ENCODE measurements at places on chromosomes 3 and 15. TPM values are rescaled to one million over a fixed set of nuclear protein-coding genes. Genes with fewer than 3 reads are reported as not detected.

DNA sequence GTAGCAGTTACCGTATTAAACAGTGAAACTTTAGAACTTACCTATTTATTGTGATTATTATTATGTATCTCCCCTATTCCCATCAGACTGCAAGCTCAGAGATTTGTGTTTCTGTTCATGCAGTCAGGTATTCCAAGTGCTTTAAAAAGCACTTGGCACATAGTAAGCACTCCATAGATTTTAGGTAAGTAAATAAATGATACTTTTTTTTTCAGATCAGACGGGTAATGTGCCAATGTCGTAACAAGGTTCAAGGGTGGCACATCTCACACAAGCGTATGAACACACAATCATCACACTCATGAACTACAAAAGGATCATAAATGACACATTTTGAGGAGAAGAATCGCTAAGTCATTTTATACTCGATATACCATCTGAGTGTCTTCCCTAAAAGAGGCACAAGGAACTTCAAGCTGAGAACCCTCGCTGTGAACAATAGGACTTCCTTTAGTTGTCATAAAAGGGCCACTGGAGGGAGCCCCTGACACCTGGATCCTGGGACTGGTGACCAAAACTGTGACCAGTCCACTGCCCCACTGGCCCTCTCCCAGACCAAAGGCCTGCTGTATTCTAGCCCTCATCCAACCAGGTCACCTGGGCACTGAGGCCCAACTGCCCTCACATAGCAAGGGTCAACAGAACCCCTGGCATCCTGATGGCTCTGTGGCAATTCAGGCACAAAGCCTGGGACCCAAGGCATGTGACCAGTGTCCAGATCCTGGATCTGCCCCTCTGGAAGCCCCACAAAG is 32.1 kb downstream of the KIF9 start:
- peak; percentile 75 for DNase-seq

GRCh38 chr15:85899927-85900326 is 105.2 kb upstream of the KLHL25 start:
- DNase-seq: peak; percentile 28

- no peak for DNase-seq
Observed at GRCh38 chr15:40333922-40334492, 6.7 kb downstream of the CCDC9B start.

DNA sequence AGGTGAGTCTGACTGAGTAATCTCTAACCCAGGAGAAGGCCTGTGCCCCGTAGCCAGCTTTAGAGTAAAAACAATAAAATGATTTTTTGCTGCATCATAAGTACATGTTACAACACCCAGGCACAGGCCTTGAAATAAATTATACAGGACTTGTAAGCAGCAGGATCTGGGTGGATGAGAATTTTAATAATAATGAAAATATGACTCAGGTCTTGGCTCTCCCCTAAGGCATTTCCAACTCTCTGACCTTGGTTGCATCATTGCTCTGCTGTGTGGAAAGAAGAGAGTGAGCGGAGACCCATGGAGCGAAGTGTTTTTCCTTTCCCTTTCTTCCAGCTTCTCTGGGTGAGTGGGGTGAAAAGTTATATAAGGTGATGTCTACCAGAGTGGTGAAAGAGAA is 44.6 kb downstream of the EOMES start:
- no peak for DNase-seq

The SH3GL3 gene
- 6.8 TPM for total RNA-seq

Data from H7 (cell line).